ENCODE measurements at places on chromosomes 16 and 17. TPM values are rescaled to one million over a fixed set of nuclear protein-coding genes. Genes with fewer than 3 reads are reported as not detected.

Gene MYH8
- total RNA-seq: not detected

Gene PIRT
- total RNA-seq: not detected

Gene GPT2
- total RNA-seq: 11.4 TPM

Gene SLC52A1
- total RNA-seq: 1.2 TPM

Gene YPEL3
- 6.7 TPM for total RNA-seq

Gene KRTAP2-2
- total RNA-seq: not detected

Gene KRTAP2-1
- not detected for total RNA-seq

Gene SCGB1C2
- not detected for total RNA-seq

Gene PIK3R6
- total RNA-seq: not detected

Gene HEATR9
- not detected for total RNA-seq

Gene WNK4
- total RNA-seq: 1.5 TPM

Gene ATF7IP2
- total RNA-seq: 12.5 TPM

Gene CCL11
- not detected for total RNA-seq

Gene VTN
- 19.3 TPM for total RNA-seq

Gene FAM20A
- not detected for total RNA-seq

Gene NOG
- total RNA-seq: 1.1 TPM

Gene CLEC3A
- total RNA-seq: not detected

Gene SLC12A4
- total RNA-seq: 25.2 TPM

Gene SULT1A4
- total RNA-seq: 33.6 TPM

Gene PMP22
- 323 TPM for total RNA-seq

Gene CA4
- not detected for total RNA-seq

Gene TBC1D3
- not detected for total RNA-seq

Gene ODAD4
- 1.4 TPM for total RNA-seq

Gene IL17C
- not detected for total RNA-seq
